ENCODE measurements at places on chromosomes 4 and X.

GRCh38 chrX:41025926-41026701, 59.1 kb upstream of the USP9X start:
- no peak for DNase-seq

- no peak for DNase-seq
Observed at GRCh38 chr4:76677571-76678326, 220.2 kb downstream of the SOWAHB start.

GRCh38 chrX:1031521-1032430, 180.7 kb downstream of the CRLF2 start:
- DNase-seq: no peak

DNA sequence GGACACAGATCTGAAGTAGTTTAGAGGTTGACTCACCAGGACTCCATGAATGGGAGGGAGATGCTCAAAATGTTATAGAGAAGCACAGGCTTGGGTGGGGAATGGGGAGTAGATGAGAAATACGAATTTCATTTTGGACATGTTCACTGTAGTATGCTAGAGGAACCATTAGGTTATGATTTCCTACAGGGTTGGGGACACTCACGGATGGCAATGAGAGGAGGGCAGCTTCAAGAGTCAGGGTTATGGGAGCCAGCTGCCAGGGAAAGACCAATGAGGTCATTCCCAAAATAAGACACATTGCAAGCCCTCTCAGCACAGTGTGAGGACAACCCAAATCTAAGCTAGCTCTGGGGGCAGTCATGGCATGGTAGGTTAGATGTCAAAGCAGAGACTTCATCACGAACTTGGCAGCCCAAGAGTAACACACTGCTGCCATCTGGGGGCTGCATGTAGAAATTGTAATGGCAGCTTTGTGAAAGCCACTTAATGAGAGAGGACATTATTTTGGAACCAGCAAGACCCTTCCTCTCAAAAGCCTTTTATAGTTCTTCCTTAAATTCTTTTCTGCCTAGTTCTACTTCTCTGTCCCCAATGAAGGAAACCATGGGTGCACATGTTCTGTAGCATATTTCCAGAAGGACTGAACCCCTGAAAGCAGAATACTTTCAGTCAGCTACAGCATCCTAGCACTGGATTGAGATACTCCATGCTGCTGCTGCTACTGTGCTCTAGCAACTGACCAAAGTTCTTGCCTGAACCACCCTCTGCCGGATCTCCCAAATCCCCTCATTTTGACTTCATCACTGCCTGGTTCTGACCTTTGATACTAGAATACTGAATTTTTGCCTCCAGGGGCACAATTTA, 16.2 kb upstream of the ZCCHC12 start:
- peak; percentile 40 for DNase-seq

- no peak for DNase-seq
Observed at GRCh38 chrX:118116713-118117550, at the start of gene KLHL13. KLHL13 (minus strand) TSS chrX:118116810; CDS start chrX:118028473, 88,337 bp downstream.

GRCh38 chrX:21639775-21640174, 18.4 kb downstream of the KLHL34 start:
- DNase-seq: no peak

DNA sequence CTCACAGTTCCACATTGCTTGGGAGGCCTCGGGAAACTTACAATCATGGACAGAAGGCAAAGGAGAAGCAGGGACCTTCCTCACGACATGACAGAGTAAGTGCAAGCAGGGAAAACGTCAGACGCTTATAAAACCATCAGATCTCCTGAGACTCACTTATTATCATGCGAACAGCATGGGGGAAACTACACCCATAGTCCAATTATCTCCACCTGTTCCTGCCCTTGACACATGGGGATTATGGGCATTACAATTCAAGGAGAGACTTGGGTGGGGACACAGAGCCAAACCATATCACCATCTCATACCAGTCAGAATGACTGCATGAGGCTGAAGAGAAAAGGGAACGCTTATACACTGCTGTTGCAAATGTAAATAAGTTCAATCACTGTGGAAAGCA, 1066.9 kb upstream of the PCDH7 start:
- DNase-seq: no peak

- no peak for DNase-seq
Observed at GRCh38 chr4:120454788-120455187, 388.1 kb upstream of the MAD2L1 start.

- no peak for DNase-seq
Observed at GRCh38 chr4:186770481-186771175, 47.0 kb upstream of the FAT1 start.

GRCh38 chr4:70133473-70133872, 20.6 kb upstream of the PRR27 start:
- no peak for DNase-seq

- no peak for DNase-seq
Observed at GRCh38 chr4:173821876-173822275, 291.8 kb upstream of the HAND2 start.

GRCh38 chrX:68599256-68600152, 48.0 kb upstream of the STARD8 start:
- DNase-seq: no peak

- peak; percentile 48 for DNase-seq
Observed at GRCh38 chr4:27010334-27010940, 149.8 kb downstream of the STIM2 start.

DNA sequence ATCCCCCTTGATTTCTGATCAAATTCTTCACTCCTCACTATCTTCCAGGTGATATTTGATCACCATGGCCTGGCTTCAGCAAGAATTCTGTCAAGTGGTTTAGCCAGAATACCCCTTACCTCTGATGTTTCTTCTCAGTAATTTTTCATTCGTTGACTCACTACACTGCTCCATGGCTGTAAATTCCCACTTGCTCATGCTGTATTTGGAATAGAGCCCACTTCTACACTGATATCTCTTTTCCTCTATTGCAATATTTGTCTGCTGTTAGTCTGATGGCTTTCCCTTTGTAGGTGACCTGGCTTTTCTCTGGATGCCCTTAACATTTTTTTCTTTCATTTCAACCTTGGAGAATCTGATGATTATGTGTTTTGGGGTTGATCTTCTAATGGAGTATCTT, 73.9 kb upstream of the DIPK2B start:
- no peak for DNase-seq

DNA sequence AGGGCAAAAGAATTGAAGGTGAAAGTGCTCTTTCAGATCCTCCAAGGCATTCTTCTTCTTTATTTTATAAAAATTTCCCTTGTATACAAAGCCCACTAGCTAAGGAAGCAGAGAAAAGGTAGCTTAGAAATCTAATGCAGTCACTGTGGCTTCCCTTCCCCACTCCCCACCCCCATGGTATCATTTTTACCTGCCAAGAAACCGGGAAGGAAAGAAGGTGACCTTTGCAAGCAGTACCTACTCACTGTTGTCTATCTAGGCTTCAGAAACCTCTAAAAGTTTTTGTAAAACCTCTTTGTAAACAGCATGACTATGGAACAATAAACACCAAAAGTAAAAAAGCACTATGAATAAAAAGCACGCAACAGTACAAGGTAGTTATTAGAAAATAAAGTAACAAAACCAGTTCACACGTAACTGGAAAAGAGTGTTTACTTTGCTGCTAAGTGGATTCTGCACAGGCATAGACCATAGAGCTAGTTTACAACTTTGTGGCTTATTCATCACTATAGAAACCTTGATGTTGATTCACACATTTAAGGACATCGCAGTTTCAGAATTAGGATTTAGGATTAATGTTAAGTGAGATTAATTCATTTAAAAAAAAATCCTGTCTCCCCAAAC, 109.6 kb upstream of the FTHL17 start:
- no peak for DNase-seq

Data from naive B cell (primary cell).